ENCODE measurements at places on chromosomes 11 and 22.

DNA sequence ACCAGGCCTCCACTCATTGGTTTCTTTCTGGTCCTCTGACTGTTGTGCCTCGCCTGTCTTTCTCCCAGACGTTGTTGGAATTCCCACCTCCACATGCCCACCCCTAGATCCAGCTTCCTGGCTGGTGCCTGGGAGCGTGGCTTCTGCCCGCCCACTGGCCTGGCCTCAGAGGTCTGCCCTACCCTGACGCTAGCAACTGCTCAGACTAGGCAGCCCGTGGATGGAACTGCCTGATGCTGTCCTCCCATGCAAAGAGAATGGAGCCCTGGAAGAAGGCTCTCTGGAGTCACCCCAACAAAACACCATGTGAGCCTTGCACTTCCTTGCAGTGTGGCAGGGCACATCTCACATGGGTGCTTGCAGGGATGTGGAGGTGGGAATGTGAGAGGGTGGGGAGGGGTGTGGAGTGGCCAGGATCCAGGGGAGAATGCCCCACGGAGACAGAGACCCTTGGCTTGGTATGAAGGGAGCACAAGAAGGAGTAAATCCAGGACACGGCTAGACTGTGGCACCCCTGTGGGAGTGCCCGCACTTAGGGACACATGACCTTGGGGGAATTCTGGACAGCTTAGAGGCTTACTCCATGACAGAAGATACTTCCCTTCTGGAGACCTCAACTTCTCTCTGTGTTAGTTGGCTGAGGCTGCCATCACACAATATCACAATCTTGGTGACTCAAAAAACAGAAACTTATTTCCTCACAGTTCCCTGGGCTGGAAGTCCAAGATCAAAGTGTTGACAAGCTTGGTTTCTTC lies 22.5 kb upstream of the ADA2 start:
- DNase-seq, result no peak

GRCh38 chr22:37167981-37168647 lies 18.4 kb upstream of the IL2RB start:
- DNase-seq, result no peak

- DNase-seq, result no peak
Observed at GRCh38 chr11:33869481-33870422, 22.1 kb downstream of the LMO2 start.

GRCh38 chr11:66317723-66318599 lies 1.1 kb upstream of the CD248 start:
- DNase-seq, result peak; percentile 53

- DNase-seq, result no peak
Observed at GRCh38 chr22:37925330-37925729, 19.2 kb downstream of the MICALL1 start.

DNA sequence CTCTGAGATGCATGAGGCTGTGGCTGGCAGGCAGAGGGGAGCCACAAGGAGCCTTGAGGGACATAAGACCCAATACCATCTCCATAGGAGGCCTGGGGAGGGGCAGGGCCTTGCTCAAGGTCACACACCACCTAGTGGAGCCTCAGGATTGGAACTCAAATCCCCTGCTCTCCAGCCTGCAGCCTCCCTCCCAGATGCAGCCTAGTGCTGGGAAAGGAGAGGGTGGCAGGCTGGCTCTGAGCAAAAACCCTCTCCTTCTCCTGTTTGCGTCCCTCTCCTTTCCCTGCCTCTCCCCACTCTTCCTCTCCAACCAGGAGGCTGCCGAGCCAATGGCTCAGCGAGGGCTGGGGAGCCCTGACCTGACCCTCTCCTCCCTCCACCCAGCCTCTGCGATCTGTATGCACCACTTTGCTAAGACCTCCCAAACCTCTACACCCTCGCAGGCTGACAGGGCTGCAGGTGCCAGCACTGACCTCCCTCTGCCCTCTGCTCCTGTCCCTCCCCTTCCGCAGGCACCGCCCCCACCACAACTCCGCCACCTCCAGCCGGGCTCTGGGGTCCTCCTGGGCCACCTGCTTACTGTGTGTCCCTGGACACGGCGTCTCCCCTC lies 14.7 kb downstream of the IGLL1 start:
- no peak for DNase-seq
